ENCODE measurements at places on chromosomes 11 and 22. TPM values are rescaled to one million over a fixed set of nuclear protein-coding genes. Genes with fewer than 3 reads are reported as not detected.

DNA sequence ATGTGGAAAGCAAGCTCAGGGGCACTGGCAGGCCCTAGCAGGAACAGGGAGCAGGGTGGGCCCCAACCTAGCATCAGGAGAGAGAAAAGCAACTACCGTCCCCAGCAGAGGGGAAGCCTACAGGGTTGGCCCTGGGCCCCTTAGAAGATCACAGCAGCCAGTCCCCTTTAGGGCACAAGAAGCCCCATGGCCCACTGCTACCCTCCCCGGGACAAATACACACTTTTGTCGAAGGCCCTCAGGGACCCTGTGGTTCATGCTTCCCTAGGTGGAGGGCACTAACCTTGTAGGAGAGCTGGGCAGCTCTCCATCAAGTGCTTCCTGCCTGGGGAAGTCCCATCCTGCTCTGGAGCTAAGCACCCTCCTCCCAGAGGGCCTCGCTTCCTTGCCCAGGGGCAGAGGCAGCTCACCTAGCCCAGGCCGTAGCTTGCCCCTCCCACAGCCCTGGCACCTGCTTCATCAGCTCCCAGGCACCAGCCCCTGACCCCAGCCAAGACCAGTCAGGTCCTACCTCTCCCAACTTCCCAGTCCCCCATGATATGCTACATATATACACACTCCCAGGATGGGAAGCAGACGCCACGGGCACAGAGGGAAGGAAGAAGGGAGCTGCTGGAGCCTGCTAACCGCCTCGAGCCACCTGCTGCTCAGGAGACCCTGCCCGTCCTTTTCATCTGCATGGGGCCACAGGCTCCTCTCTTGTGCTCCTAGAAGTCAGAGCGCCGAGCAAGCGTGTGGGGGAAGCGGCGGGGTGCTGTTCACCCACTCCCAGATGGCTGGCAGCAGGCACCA is 20.1 kb downstream of the SUN2 start:
- DNase-seq = no peak

DNA sequence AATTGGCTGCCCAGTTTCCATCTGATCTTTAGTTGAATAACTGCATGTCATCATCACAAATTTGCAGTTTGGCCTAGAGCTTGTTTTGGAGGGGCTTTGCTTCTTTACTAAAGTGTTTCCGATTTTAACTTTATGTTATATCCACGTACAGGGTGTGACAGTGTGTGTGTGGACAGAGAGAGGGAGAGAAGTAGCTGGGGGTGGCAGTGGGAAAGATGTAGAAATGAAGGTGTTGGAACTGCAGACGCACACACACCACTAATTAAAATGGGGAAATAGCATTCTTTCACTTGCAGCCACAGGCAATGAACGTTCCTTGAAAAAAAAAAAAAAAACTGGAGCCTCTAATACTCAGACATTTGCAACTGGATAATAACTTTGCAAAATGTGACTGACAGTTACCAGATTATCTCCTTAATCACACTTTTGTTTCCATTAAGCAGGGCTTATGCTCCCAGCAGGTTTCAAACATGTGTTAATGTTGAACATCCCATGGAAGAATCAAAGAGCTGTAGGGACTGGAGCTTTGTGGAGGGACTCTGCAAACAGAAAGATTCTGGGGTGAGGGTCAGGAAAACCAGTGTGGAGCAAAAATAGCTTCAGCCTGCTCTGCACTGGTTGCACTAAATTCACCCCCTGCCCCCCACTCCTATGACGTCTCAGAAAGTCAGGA is 238.1 kb upstream of the TENM4 start:
- no peak for DNase-seq

The PNPLA3 gene
- not detected for polyA plus RNA-seq

DNA sequence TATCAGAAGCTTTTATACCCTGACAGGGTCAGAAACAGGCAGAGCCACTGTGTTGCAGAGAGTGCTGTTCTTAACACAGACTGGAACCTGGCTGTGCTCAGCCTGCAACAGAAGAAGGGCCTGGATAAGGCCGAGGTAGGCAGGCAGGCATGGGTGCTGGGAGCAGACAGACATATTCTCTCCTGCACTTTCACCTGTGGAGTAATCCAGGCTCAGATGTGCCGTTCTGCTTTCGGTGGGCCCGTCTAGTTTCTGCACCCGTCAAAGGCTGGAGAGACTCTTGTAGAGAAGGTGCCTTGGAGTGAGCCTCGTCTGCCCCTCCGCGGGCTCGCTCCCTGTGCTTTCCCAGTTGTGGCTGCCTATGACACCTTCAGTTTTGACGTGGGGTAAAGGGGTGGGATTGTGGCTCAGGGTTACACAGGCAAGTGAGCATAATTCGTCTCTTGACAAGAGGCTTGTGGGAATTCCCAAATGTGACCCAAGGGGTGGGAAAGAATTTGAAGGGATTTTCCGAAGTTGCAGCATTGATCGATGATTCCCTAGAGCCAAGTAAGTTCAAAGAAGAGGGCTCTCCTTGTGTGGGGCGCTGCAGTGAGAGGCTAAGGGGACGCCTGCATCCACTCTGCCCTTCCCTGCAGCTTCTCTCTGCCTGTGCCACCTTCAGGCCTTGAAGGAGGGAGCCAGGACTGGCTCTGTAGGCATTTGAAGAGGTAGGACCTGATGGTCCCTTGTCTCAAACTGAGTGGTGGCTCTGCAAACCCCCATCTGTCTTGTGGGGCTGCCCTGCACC is 16.2 kb upstream of the ST3GAL4 start:
- DNase-seq = no peak

DNA sequence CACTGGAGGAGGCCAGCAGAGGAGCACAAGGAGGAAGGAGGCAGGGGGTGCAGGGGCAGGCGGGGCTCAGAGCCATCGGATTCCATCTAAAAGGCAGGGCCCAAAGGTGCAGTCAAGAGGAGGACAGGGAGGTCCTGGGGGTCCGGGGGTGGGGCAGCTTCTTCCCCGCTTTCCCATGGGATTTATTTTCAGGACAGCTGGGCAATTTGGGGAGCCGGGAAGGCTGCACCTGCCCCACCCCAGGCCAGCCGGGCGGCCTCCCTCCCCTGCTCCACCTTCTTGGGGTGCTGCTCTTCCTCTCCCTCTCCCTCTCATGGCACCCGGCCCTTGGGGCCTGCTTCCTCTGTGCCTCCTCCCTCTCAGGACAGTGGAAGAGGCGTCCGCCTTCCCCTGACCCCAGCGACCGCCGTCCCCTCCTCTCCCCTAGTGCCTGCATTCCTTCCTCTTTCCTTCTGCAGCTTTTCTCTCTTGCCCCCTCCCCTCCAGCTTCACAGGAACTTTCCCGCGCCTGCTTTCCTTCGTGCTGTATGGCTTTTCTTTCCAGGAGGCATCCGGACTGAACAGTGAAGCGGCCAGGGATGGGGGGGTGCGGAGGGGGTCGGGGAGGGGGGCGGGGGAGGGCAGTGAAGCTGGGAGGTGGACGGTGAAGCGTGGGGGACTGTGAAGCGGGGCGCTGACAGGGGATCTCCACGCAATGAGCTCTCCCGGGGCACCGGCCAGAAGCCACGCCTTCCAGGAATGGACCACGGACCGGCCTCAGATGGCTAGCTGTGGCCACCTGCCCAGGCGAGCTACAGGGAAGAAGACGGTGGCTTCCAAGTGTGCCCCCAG is 26.9 kb downstream of the APOBEC3H start:
- no peak for DNase-seq

DNA sequence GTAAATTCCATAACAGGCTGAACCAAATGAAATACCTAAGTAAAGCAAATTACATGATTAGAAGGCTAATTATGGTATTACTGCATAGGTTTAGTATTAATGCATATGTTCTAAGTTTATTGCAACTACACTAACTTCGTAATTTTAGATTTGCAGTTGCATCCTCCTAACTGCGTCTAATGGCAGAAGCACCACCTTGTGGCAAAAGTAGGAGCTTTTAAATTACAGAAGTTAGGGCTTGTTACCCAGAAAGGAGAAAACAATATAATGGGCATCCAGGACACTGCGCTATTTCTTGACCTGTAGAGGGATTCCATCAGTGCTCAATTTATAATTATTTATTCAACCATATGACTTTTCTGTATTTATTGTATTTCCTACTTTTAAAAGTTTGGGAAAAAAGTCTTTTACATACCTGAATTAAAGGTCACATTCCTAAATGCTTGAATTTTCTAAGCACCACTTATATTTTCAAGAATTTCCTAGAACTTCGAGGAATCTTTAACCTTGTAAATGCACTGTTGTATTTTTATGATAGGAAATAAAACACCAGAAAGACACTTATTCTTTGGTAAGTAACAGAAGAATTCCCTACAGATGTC is 16.3 kb upstream of the GPR83 start:
- DNase-seq = no peak

The GRM5 gene
- polyA plus RNA-seq = not detected

GRCh38 chr22:49063545-49063890 is 764.2 kb downstream of the BRD1 start:
- DNase-seq = no peak

DNA sequence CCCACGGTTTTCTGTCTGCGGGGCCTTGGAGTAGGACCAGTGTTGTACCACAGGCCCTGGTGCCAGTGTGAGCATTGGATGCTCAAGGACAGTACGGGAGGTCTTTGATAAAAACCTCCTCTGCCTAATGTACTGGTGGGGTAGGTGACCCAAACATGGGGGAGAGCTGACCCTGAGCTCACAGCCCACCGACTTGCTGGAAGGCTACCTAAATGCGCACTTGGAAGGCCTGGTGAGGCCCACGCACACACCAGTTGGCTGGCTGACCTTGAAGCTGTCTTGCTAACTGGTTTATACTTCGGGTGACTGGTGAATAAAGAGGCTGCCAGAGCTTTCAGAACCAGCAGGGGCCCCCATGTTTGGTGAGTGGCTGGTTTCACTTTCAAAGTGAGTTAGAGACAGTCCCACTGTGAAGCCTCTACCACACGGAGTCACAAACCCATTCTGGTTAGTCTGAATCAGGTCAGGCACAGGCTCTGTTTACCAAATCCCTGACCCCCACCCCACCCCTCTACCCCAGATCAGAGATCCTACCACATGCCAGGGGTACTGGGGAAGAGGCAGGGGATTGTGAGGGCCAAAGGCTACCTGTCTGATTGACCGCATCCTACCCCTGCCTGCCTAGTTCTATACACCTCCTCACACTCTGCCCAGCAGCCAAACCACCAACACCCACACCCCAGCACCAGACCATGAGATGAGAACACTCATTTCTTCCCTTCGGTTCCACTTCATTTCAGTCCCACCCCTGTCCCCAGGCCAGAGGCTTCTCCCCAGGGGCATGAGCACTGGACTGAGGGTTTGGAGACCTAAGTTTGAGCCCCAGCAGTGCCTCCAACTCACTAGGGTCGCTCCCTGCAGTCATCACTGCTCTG is 12.7 kb upstream of the IL2RB start:
- DNase-seq = no peak

GRCh38 chr22:29824677-29825076 is 13.4 kb downstream of the ASCC2 start:
- no peak for DNase-seq

DNA sequence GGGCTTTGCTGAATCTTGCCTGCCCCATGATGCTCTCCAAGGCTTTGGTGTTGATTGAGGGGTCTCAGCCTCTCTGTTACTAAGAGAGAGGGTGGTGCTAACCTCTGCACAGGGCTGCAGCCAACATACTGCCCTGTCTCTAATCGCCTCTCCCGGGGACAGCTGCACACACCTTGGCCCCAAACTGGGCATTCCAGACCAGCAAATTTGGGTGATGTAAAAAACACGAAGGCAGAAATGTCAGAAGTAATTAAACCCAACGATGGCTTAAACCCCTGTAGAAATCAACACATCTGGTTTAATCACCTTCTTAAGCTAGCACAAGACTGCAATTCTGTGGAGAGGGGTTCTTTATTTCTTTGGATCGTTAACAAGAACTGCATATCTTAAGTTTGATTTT is 116.5 kb downstream of the FEZ1 start:
- DNase-seq = no peak

DNA sequence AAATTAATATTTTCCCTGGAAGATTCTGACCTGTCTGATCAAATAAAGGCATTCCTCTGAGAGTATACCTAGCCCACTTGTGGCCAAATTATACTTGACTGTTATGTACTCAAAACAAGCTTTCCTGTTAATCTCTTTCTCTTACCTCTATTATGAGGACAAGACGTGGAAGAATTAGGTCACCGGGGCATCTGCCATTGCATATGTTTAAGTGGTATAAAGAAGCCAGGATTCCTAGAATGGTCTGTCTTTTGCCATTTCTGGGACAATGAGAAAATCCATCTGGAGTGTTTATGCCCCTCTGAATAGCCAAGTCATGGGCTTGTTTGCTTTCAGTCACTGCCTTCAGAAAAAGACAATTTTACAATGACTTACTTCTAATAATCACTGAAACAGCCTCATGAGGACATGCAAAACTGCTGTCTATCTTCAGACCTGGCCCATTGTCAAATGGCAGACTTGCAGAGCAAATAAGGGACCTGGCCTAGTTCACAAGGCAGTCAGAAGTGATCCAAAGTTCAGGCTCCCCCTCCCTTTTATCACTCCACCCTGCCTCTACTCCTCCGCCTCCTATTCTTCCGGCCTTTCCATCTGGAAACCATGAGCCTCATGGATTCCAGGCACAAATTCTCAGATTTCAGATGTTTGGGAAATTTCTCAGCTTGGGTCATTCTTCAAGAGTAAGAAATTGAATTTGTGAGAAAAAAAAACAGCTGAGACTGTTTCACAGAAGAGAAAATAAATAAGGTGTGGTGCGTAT is 128.1 kb upstream of the LDLRAD3 start:
- no peak for DNase-seq

DNA sequence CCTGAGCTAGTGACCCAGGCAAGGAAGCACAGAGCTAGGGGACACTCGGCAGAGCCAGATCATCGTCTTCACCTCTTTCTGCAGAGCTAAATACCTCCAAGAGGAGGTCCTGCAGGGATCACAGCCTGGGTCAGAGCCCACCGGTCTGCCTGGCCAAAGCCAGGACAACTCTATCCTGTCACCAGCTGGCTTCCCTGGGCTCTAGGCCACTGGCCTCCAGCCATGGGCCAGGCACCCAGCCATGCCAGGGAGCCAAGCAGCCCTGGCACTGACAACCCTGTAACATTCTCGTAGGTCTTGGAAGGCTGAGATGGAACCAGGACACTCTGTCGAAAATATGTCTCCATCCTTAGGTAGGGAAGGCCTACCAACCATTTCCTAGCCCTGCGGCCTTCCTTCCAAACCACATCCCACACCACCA is 270.1 kb downstream of the BUD13 start:
- no peak for DNase-seq

The CRYAB gene
- polyA plus RNA-seq = 2.7 TPM

DNA sequence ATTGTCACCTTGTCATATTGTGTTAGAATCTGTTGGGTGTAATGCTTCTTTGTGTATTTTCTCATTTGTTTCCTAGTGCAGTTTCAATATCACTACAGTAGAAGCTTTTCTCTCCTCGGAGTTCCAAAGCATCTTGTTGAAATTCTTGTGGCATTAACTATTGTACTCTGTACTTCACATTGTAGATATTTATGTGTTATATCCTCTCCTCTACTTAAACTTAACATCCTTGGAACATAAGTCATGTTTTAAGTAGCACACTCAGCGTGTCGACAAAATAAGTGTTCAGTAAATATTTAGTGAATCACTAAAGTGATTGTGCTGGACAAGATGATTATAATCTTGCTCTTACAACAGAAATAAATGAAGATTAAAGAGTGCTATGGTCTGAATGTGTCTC is 201.7 kb downstream of the ARHGAP42 start:
- no peak for DNase-seq
